T-helper 9 cell (primary cell): ENCODE measurements at places on chromosomes 1 and 21.

GRCh38 chr1:18997508-18997907 lies 41.0 kb upstream of the IFFO2 start:
- DNase-seq, result no peak

GRCh38 chr1:215226757-215227156 lies 144.2 kb downstream of the KCNK2 start:
- DNase-seq, result no peak

GRCh38 chr21:44761011-44761729 lies 40.5 kb downstream of the UBE2G2 start:
- no peak for DNase-seq

- no peak for DNase-seq
These were observed 48.8 kb downstream of the KCNK1 start for GRCh38 chr1:233662575-233663304.

DNA sequence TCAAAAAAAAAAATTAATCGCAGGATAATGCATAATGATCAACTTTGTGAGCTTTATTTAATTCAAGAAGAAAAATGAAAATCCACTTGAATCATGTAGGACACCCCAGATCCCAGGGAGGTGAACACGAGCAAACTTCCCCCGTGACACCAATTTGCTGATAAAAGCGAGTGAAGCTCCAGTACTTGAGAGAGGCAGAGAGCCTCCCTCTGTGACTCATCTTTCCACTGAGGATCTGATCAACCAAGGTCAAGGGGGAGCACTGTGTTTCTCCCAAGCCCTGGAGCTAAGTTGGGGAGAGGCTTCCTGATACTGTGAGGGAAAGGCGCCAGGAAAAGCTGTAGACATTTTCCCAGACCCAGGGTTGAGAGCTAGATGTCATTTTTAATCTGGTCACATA lies 160.9 kb downstream of the SLC44A5 start:
- no peak for DNase-seq

GRCh38 chr21:42336054-42336453 lies 14.7 kb downstream of the TFF2 start:
- no peak for DNase-seq

- DNase-seq, result peak; percentile 69
These were observed 932 bp downstream of the SLC30A1 start for GRCh38 chr1:211577819-211578639.

DNA sequence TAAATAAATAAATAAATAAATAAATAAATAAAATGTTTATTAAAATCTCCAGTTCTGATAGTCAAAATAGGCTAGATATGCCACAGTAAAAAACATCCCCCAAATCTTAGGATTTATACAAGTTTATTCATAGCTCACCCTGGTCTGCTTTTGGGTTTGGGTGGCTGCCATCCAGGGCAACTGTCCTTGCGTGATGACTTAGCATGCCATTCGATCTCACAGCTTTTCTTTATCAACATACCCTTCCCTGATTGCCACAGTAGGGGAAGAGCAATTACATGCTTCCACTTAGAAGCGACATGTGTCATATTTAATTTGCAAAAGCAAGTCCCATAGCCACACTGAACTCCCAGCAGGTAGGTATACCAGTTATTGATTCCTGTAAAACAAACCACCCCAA lies 52.7 kb downstream of the TEX35 start:
- DNase-seq, result no peak

DNA sequence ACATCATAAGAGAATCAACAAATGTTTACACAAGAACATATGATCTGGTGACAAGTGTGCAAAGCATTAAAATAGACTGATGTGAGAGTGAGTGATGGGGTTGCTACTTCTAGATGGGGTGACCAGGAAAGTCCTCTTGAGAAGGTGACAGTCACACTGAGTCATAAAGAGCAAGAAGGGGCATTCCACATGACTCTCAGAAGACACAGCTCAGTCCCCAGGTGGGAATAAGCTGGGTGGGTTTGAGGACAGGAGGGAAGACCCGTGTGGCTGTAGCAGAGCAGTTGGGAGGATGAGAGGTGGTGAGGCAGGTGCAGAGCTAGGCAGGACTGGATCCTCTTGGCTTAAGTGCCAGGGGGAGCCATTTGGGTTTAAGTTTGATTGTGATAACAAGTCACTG lies 53.1 kb downstream of the TNR start:
- no peak for DNase-seq

GRCh38 chr1:216793973-216794372 lies 70.7 kb upstream of the ESRRG start:
- no peak for DNase-seq

DNA sequence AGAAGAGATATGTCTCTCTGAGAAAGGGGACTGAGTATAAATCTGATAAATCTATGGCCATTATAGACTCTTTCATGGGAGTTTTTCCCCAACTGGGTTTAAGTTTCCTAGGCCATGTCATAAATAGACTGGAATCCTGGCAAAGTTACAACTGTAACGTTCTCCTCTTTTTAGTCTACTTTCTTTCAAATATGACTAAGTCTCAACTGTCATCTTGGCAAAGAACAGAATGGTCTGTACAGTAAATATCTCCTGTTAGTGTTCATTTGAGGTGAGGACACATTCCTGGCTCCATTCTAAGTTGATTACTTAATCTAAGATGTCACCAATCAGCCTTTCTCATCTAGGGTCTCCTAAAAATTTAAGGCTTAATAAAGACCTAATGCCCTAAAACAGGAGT lies 300.5 kb downstream of the BRINP2 start:
- no peak for DNase-seq

DNA sequence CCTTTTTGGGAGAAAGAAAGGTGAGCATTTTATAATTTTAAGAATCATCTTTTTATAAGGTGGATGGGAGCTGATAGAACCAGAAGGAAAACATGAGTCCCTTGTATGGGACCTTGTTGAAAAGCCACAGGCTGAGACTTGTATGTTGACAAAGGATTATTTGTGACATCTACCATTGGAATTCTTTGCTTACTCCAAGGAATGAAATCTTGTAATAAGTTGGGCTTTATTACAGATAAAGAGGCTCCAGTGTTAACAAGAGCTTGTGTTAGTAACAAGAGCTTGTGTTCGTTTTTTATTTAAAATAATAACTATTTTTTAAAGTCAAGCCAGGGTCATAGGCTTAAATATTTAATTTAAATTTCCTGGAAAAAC lies 201.1 kb upstream of the CHRM3 start:
- no peak for DNase-seq
